ENCODE measurements at places on chromosomes 5 and 9. TPM values are rescaled to one million over a fixed set of nuclear protein-coding genes. Genes with fewer than 3 reads are reported as not detected.

Gene ADAMTSL2
- under 0.01 TPM for total RNA-seq

Gene AJM1
- total RNA-seq, result 0.95 TPM

Gene BRD8
- total RNA-seq, result 43.0 TPM

Gene RMRP
- 134,448 TPM for total RNA-seq

Gene SLC46A2
- total RNA-seq, result not detected

Gene BRINP1
- total RNA-seq, result not detected

Gene RANBP17
- total RNA-seq, result 7.2 TPM

Gene ZNF79
- 11.5 TPM for total RNA-seq

Gene ORM1
- not detected for total RNA-seq

Gene MAMDC2
- 0.52 TPM for total RNA-seq

Gene PTPRD
- 13.1 TPM for total RNA-seq

Gene S1PR3
- total RNA-seq, result 14.2 TPM

Gene TAF11L13
- not detected for total RNA-seq

Gene NR2F1
- total RNA-seq, result 65.0 TPM

Gene CCL21
- total RNA-seq, result not detected

Gene FSD1L
- total RNA-seq, result 4.6 TPM

Gene RIMOC1
- 6.7 TPM for total RNA-seq

Gene ANKRD34B
- not detected for total RNA-seq

Gene FAM221B
- total RNA-seq, result not detected

Gene LCN6
- not detected for total RNA-seq

Gene OGN
- total RNA-seq, result 43.5 TPM

Gene PCDHGB1
- 1.5 TPM for total RNA-seq

Gene TEX48
- not detected for total RNA-seq

Gene NPR3
- 74.7 TPM for total RNA-seq

Gene PPIC
- 84.0 TPM for total RNA-seq

Gene CDH18
- total RNA-seq, result 4.4 TPM

Gene SLC44A1
- 55.2 TPM for total RNA-seq

Gene PCDHB2
- 1.3 TPM for total RNA-seq

Gene EFNA5
- 0.77 TPM for total RNA-seq

Gene ADRB2
- 0.32 TPM for total RNA-seq

Gene MEIKIN
- total RNA-seq, result not detected

Gene HK3
- total RNA-seq, result not detected

Gene DIPK1B
- 1.1 TPM for total RNA-seq

Gene HTR1A
- not detected for total RNA-seq

Gene IFT74
- total RNA-seq, result 10.0 TPM

Gene SV2C
- not detected for total RNA-seq

Gene SLC6A3
- total RNA-seq, result not detected

Gene ISCA1
- total RNA-seq, result 10.4 TPM

Gene KCNMB1
- not detected for total RNA-seq

Gene NPDC1
- total RNA-seq, result 13.1 TPM

Gene TAF11L9
- not detected for total RNA-seq

Gene MARCHF3
- total RNA-seq, result 5.0 TPM

Gene SHISAL2B
- total RNA-seq, result 0.16 TPM

Gene ERGIC1
- 103 TPM for total RNA-seq

Gene TERT
- not detected for total RNA-seq

Gene CCL27
- total RNA-seq, result not detected

Gene CAMK4
- total RNA-seq, result 3.5 TPM

Gene GLIPR2
- total RNA-seq, result 101 TPM

Gene PCDHB5
- 3.3 TPM for total RNA-seq
